Activated naive CD4-positive, alpha-beta T cell treated with anti-CD3 and anti-CD28 coated beads for 36 hours (primary cell): ENCODE measurements at places on chromosomes 6 and 20. TPM values are rescaled to one million over a fixed set of nuclear protein-coding genes. Genes with fewer than 3 reads are reported as not detected.

GRCh38 chr6:167904791-167905190 is 78.1 kb downstream of the AFDN start:
- no peak overlapping the region for H3K27ac ChIP-seq
- DNase-seq = no peak
- no peaks in the 10 kb centered on the region for H3K27me3 ChIP-seq
- no peaks in the 10 kb centered on the region for H3K36me3 ChIP-seq
- H3K4me1 ChIP-seq = no peaks in the 10 kb centered on the region

GRCh38 chr6:110041830-110042229 is 63.7 kb downstream of the GPR6 start:
- H3K4me1 ChIP-seq = peaks cover 12% of the 10 kb centered on the region
- no peaks in the 10 kb centered on the region for H3K36me3 ChIP-seq
- no peak overlapping the region for H3K4me3 ChIP-seq
- DNase-seq = no peak
- H3K27me3 ChIP-seq = no peaks in the 10 kb centered on the region

GRCh38 chr20:37303637-37304036 is 14.2 kb downstream of the MANBAL start:
- no peaks in the 10 kb centered on the region for H3K27me3 ChIP-seq
- no peak for DNase-seq
- no peak overlapping the region for H3K4me3 ChIP-seq
- no peak overlapping the region for H3K27ac ChIP-seq
- peaks cover 6% of the 10 kb centered on the region for H3K4me1 ChIP-seq
- H3K36me3 ChIP-seq = peaks cover 29% of the 10 kb centered on the region

GRCh38 chr6:159931112-159931511 is 37.8 kb upstream of the IGF2R start:
- peaks cover 31% of the 10 kb centered on the region for H3K4me1 ChIP-seq
- H3K36me3 ChIP-seq = no peaks in the 10 kb centered on the region
- peaks cover 3% of the 10 kb centered on the region for H3K27me3 ChIP-seq
- peak; percentile 67 for DNase-seq
- H3K4me3 ChIP-seq = no peak overlapping the region

GRCh38 chr6:45563844-45564243 is 186.1 kb upstream of the SUPT3H start:
- no peak overlapping the region for H3K4me3 ChIP-seq
- no peak for DNase-seq
- H3K36me3 ChIP-seq = no peaks in the 10 kb centered on the region
- peaks cover 20% of the 10 kb centered on the region for H3K4me1 ChIP-seq
- no peaks in the 10 kb centered on the region for H3K27me3 ChIP-seq

GRCh38 chr6:111522393-111523020 is 39.5 kb upstream of the REV3L start:
- no peak for DNase-seq
- no peak overlapping the region for H3K27ac ChIP-seq
- H3K27me3 ChIP-seq = no peaks in the 10 kb centered on the region
- H3K4me3 ChIP-seq = no peak overlapping the region
- H3K4me1 ChIP-seq = peaks cover 11% of the 10 kb centered on the region

DNA sequence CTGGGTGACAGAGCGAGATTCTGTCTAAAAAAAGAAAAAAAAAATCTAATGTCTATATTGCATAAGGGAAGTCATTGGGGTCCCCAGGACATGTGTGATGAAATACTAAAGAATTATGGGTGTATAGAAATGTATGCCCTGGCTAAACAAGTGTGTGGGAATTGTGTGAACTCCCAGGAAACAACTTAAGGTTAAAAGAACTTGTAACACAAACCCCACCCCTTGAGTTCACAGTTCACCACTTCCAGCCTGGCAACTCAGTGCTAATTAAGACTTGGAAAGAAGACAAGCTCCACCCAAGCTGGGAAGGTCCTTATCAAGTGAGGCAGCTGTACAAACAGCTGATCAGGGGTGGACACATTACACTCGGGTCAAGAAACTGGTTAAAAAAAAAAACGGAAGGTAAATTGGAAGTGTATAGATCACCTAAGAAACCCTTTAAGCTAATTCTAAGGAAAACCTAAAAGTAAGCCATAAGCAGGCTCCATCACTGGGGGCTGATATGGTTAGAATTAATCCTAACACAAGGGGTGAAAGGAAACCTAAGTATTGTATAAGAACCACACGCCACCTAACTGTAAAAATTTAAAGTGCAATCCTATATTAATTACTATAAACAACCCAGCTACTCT is 25.2 kb downstream of the HLA-A start:
- H3K36me3 ChIP-seq = no peaks in the 10 kb centered on the region
- no peak overlapping the region for H3K27ac ChIP-seq
- peaks cover 46% of the 10 kb centered on the region for H3K4me1 ChIP-seq
- DNase-seq = no peak
- H3K27me3 ChIP-seq = peaks cover 2% of the 10 kb centered on the region
- no peak overlapping the region for H3K4me3 ChIP-seq

DNA sequence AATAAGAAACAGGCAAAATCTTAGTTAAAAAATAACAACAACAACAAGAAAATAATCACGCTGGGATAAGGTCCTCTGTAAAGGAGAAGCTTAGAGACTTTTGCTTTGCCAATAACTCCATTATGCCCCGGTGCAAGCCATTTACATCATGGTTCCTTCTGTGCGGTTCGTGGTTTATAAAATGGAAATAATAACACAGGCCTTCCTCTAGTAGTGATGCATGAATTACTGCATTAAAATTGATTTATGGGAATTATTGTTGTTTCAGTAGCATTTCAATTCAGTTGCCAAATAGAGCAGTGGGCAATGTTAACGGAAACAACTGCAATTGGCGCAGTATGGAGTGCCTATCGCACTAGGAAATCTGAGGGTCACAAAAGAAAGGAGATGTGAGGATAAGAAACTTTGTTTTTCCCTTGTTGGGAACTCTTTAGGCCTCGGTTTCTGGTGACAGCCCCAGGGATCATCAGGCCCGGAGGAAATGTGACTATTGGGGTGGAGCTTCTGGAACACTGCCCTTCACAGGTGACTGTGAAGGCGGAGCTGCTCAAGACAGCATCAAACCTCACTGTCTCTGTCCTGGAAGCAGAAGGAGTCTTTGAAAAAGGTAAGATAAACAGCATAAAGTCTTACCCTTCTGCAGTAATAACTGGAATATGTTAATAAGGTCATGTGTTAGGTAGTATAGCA is 1.1 kb downstream of the CD109 start:
- H3K36me3 ChIP-seq = peaks cover 22% of the 10 kb centered on the region
- DNase-seq = peak; percentile 40
- H3K27me3 ChIP-seq = peaks cover 9% of the 10 kb centered on the region
- peak overlapping the region; percentile 92 for H3K4me3 ChIP-seq

TMEM244 gene
- total RNA-seq = not detected

HS3ST5 gene
- total RNA-seq = not detected
